Hippocampal formation (tissue), 2 donors: ENCODE measurements at places on chromosomes 6 and 20.

- no peak for DNase-seq
These were observed 30.2 kb downstream of the CHD6 start for GRCh38 chr20:41587956-41588355.

DNA sequence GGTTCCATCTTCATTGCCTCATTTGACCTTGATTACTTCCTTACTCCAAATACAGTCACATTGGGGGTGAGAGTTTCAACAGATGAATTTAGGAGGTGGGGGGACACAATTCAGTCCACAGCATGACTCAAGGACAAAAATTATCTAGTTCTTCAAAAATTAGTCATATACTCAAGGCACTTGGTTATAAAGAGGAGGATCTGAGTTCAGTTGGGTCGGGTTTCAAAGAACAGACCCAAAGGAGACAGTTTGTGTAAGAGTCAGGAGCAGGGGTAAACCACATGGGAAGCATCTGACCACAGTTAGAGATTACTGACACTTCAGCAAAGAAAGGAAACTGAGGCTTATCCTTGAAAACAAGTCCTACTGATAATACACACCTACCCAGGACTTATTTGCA is 138.0 kb downstream of the TBC1D7 start:
- DNase-seq: no peak

GRCh38 chr6:39381550-39382140 is 59.1 kb upstream of the KCNK16 start:
- DNase-seq: no peak

DNA sequence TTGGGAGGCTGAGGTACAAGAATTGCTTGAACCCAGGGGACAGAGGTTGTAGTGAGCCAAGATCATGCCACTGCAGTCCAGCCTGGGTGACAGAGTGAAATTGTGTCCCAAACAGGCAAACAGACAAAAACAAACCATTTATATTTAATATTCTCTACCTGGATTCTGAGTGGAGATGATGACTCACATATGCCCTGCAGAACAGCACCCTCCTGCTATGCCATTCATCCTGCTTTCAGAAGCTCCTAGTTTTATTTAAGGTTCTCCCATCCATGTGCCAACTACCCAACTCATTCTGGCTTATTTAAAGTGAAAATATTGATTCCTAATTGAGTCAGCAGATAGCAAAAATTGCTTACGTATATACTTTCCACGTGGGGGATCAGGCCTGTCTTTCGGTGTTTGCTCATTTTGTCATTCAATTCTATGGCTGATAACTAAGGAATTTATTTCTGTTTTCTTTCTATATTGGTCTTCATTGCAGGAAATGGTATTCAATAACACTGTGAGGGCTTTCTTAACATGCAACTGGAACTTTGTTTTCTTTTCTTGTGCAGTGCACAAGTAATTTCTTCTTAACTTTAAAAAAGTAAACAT is 459.1 kb upstream of the JAG1 start:
- DNase-seq: no peak

DNA sequence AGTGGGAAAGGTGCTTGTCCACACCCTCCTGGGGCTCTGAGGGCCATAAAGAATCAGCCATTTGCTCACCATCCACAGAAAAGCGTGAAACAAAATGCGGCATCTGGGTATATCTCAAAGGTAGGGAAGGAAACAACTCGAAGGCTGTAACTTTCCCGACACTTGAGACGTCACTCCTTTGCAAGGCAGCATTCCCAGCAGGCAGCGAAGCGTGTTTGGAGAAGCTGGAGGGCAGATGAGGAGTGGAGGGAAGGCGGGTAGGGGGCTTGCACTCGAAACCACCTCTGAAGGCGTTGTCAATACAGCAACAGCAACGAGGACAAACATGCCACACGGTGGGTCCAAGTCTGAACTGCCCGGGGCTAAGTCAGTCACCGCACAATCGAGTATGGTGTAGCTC is 98.4 kb downstream of the FOXC1 start:
- no peak for DNase-seq

- no peak for DNase-seq
These were observed 185.6 kb downstream of the ATXN1 start for GRCh38 chr6:16575655-16576054.

DNA sequence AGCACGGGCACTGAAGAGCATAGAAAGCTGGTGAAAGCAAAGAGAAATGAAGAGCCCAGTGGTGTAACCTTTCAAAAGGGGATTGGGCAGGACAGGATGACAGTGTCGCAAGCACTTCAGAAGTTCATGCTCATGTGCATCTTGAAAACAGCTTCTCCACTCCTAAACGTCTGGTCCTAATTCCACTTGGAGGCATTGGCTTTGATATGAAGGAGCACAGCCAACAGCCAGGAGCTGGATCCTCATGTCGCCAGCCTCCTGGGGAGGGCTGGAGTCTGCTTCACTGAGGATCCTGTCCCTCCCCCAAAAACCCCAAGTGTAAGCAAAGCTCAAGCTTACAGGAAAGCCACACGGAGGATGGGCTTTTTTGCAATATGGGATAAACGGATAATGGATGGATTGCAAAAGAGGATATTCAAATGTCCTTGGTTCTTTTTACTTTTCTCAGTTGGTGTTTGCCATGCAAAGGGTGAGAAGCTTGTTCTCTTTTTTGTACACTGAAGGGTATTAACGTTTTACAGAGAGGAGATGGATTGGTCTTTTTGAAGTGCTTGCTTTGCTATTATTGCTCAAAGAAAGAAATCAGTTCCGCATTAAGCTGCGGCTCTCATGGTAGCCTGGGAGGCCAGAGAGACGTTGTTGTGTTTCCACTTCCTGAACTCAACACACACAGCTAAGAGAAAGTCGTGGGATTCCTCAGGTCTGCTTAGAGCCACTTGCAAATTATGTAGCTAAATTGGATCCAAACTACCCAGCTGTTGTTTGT is 92.2 kb downstream of the SIM1 start:
- DNase-seq: no peak
